ENCODE measurements at places on chromosomes 1 and 21.

- no peak for DNase-seq
Measured at GRCh38 chr1:59446257-59446901, 149.5 kb downstream of the FGGY start.

- DNase-seq: no peak
Measured at GRCh38 chr1:38088791-38089190, 42.2 kb upstream of the POU3F1 start.

GRCh38 chr1:226662642-226663326 lies 76.3 kb downstream of the ITPKB start:
- DNase-seq: no peak

GRCh38 chr1:179120736-179121135 lies 38.9 kb downstream of the TOR3A start:
- no peak for DNase-seq

GRCh38 chr1:218667781-218668516 lies 322.8 kb downstream of the TGFB2 start:
- DNase-seq: no peak

- DNase-seq: no peak
Measured at GRCh38 chr1:9764550-9764949, 59.2 kb downstream of the CLSTN1 start.
